Bronchial smooth muscle cell (primary cell): ENCODE measurements at places on chromosomes 16 and 17. TPM values are rescaled to one million over a fixed set of nuclear protein-coding genes. Genes with fewer than 3 reads are reported as not detected.

The TLK2 gene
- total RNA-seq: 51.2 and 53.7 TPM in 2 replicates

The BCL6B gene
- under 0.01 and 0.16 TPM in 2 replicates for total RNA-seq

The CIBAR2 gene
- not detected in 2 replicates for total RNA-seq

The CACNG4 gene
- not detected in 2 replicates for total RNA-seq

The PERCC1 gene
- not detected in 2 replicates for total RNA-seq

The ACSF3 gene
- 20.3 and 23.5 TPM in 2 replicates for total RNA-seq

The TMEM238L gene
- not detected in 2 replicates for total RNA-seq

The DHRS7C gene
- total RNA-seq: not detected in 2 replicates

The FBXO39 gene
- total RNA-seq: 0.09 TPM in 1 of 2 replicates, not detected in the other

The SLFN13 gene
- 1.3 and 2.1 TPM in 2 replicates for total RNA-seq

The SCARF1 gene
- 0.86 and 1.3 TPM in 2 replicates for total RNA-seq

The CCL14 gene
- total RNA-seq: not detected in 2 replicates

The HES7 gene
- total RNA-seq: not detected in 2 replicates

The PYDC1 gene
- total RNA-seq: not detected in 2 replicates

The RHBDL1 gene
- total RNA-seq: 3.9 and 5.0 TPM in 2 replicates

The NME4 gene
- 47.2 and 78.2 TPM in 2 replicates for total RNA-seq

The PARD6A gene
- 0.47 and 0.86 TPM in 2 replicates for total RNA-seq

The KRT13 gene
- 0.17 TPM in 1 of 2 replicates, not detected in the other for total RNA-seq

The INCA1 gene
- total RNA-seq: 0.09 and 0.32 TPM in 2 replicates

The TBC1D3C gene
- 1.5 TPM in 1 of 2 replicates, not detected in the other for total RNA-seq

The ST6GALNAC2 gene
- 1.0 and 1.4 TPM in 2 replicates for total RNA-seq

The RBL2 gene
- 36.0 and 37.8 TPM in 2 replicates for total RNA-seq

The WNT3 gene
- 0.32 and 0.86 TPM in 2 replicates for total RNA-seq

The CHRNE gene
- 0.47 and 1.2 TPM in 2 replicates for total RNA-seq

The MLYCD gene
- total RNA-seq: 3.3 and 3.9 TPM in 2 replicates

The AIPL1 gene
- total RNA-seq: not detected in 2 replicates

The GALK1 gene
- 35.4 and 54.4 TPM in 2 replicates for total RNA-seq

The SLC35G6 gene
- not detected in 2 replicates for total RNA-seq

The EVPL gene
- total RNA-seq: 0.09 and 0.16 TPM in 2 replicates

The P2RX1 gene
- total RNA-seq: not detected in 2 replicates

The SLC6A2 gene
- total RNA-seq: not detected in 2 replicates

The TMC5 gene
- not detected in 2 replicates for total RNA-seq

The KRTAP4-12 gene
- not detected in 2 replicates for total RNA-seq

The FOXN1 gene
- not detected in 2 replicates for total RNA-seq

The PDILT gene
- not detected in 2 replicates for total RNA-seq

The CD79B gene
- 0.09 and 0.16 TPM in 2 replicates for total RNA-seq

The GPR139 gene
- not detected in 2 replicates for total RNA-seq

The NHLRC4 gene
- 1.1 and 4.7 TPM in 2 replicates for total RNA-seq

The KRTAP4-6 gene
- not detected in 2 replicates for total RNA-seq

The KRTAP4-4 gene
- not detected in 2 replicates for total RNA-seq

The ZNF629 gene
- total RNA-seq: 6.2 and 6.3 TPM in 2 replicates

The USP43 gene
- 0.09 TPM in 1 of 2 replicates, not detected in the other for total RNA-seq

The ANKFN1 gene
- total RNA-seq: not detected in 2 replicates

The TSPOAP1 gene
- 0.26 and 1.1 TPM in 2 replicates for total RNA-seq

The TMC7 gene
- total RNA-seq: 0.52 and 0.79 TPM in 2 replicates

The OR4D1 gene
- total RNA-seq: not detected in 2 replicates

The NOD2 gene
- total RNA-seq: under 0.01 TPM in 1 of 2 replicates, not detected in the other

The VPS4A gene
- 25.9 and 28.1 TPM in 2 replicates for total RNA-seq

The NHERF2 gene
- 34.4 and 41.2 TPM in 2 replicates for total RNA-seq

The ATP1B2 gene
- not detected in 2 replicates for total RNA-seq

The SLC5A11 gene
- total RNA-seq: not detected in 2 replicates

The KRTAP2-1 gene
- total RNA-seq: not detected in 2 replicates

The GAS2L2 gene
- total RNA-seq: not detected in 2 replicates

The CLDN9 gene
- total RNA-seq: under 0.01 TPM in 1 of 2 replicates, not detected in the other
